ENCODE measurements at places on chromosomes 4 and X.

DNA sequence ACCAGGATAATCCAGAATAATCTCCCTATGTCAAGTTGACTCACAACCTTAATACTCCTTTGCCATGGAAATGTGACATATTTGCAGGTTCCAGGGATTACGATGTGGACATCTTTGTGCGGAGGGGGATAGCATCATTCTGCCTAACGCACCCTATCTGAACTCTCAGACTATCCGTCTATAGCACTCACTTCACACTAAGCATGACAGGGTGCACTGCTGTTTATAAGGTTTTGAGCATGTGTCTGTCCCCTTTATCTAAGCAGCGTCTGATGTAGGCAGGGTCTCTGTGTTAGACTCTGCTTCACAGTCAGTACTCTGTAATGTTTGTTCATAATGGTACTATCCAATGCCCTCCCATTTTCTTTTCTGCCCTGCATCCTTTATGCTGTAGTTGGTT lies 43.4 kb upstream of the PRSS48 start:
- DNase-seq, result no peak

DNA sequence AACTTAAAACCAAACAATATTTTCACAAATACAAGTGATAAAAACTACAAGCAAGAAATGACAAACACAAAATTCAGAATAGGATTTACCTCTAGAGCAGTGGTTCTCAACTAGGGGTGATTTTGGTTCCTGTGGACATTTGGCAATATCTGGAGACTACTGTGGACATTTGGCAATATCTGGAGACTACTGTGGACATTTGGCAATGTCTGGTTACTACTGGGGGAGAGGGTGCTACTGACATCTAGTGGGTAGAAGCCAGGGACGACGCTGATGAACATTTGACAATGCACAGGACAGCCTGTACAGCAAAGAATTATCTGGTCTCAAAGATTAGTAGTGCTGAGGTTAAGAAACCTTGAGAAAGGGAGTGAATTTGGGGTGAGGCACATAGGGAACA lies 169.8 kb downstream of the CLCN4 start:
- DNase-seq, result no peak

- no peak for DNase-seq
These were observed 35.4 kb downstream of the CEP44 start for GRCh38 chr4:174318829-174319764.

GRCh38 chr4:74855879-74856278 lies 61.6 kb upstream of the BTC start:
- no peak for DNase-seq

DNA sequence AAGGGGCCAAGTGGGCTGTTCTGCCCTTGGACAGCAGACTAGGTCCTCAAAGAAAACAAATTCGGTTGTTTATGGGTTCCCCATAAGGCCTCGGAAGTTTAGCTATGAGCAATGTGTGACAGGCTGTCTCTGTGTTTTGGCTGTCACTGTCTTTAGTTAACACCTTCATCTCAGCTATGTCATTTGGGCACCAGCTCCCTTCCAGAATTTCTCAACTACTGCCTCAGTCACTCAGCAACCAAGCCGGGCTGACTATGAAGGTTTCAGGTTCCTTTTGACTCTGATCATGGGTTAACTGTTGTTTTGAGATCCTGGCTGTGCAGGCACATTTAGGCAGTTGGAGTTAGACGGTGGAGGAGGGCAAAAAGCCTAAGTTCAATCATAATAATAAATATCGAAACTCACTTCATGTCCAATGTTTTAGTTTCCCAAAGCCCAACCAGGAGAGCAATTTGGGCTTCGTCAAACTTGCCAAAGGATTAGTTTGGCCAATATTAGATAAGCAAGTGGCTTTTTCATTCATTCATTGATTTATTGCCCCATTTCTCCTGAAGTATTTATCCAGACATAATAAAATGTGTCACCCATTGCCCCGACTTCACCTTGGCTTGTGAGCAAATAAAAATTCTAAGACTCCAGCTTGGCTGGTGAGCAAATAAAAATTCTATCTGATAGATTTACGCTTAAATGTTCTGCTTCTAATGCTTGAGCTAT lies 9.1 kb upstream of the PAGE1 start:
- DNase-seq, result no peak

DNA sequence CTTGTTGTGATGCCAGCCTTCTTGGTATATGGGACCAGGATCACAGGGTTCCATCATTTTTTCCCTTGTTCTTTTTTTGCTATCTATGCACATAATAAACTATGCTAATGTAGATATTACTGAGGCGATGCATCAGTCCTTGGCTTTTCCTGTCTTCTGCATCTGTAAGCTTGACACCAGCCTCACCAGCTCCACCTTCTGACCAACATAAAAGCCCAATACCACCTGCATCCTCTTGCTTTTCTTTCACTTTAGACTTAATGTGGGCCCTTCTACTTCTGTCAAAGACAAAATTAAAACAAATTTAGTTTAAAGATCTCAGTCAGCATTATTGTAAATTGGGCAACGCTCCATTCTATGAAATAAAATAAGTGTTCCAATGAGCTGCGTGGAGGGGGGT lies 1718.8 kb upstream of the PCDH10 start:
- no peak for DNase-seq

Data from NCI-H1048 (cell line).